ENCODE measurements at places on chromosomes 2 and 18.

GRCh38 chr2:29687121-29687520, 234.3 kb downstream of the ALK start:
- no peak for DNase-seq

GRCh38 chr2:153169609-153170008, 309.0 kb downstream of the RPRM start:
- no peak for DNase-seq

- DNase-seq, result no peak
These were observed 193.1 kb downstream of the ZEB2 start for GRCh38 chr2:144326825-144327224.

GRCh38 chr18:60870261-60871153, 462.7 kb upstream of the CDH20 start:
- no peak for DNase-seq

- DNase-seq, result no peak
These were observed 238.0 kb downstream of the UBE2E3 start for GRCh38 chr2:181218401-181218821.

GRCh38 chr2:7572450-7572849, 655.2 kb downstream of the RNF144A start:
- DNase-seq, result no peak

DNA sequence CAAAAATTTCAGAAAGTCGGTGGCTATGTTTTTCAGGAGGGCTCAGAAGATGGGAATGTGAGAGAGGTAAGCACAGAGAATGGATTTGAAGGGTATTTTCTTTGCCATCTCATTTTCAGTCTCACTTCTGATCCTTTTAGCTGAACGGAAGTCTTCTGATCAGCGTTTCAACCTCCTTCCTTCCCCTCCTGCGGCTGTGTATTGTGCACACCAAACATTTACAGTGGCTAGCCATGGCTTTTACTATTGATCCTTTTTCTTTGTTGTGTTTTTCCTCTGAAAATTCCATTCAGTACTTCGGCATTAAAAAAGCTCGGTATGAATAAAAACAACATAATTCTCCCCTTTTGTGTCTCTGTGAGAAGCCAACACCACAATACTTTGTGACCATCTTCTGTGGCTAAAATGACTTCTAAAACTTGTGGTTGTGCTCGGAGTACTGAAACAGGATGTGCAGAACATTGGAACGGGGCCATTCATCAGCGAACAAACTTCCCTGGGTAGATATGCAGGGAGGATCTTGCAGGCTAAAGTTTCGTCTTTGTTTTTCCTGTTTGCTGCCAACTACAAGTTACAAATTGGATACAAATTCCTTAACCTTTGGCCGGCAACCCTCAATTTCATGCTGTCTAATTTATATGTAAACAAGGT, 260.8 kb upstream of the FAM98A start:
- DNase-seq, result no peak

GRCh38 chr2:84906108-84906899, 848 bp downstream of the TMSB10 start:
- DNase-seq, result peak; percentile 39

DNA sequence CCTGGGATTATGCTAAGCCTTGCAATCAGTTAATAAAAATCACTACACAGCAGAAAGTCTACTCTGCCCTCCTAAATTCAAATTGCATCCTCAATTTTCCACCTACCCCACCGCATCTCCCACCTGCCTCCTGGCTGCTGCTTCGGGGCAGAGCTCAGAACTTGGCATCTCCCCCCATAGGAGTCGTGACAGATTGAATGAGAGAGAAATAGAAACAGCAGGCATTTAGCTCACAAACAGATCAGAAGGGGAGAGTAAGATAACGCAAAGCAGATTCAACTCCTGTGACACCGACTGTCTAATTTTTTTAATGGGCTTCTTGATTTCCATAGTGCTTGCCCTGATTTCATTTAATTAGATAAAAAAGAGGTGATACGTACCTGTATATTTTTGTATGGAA, 24.7 kb upstream of the LRRC30 start:
- DNase-seq, result no peak

DNA sequence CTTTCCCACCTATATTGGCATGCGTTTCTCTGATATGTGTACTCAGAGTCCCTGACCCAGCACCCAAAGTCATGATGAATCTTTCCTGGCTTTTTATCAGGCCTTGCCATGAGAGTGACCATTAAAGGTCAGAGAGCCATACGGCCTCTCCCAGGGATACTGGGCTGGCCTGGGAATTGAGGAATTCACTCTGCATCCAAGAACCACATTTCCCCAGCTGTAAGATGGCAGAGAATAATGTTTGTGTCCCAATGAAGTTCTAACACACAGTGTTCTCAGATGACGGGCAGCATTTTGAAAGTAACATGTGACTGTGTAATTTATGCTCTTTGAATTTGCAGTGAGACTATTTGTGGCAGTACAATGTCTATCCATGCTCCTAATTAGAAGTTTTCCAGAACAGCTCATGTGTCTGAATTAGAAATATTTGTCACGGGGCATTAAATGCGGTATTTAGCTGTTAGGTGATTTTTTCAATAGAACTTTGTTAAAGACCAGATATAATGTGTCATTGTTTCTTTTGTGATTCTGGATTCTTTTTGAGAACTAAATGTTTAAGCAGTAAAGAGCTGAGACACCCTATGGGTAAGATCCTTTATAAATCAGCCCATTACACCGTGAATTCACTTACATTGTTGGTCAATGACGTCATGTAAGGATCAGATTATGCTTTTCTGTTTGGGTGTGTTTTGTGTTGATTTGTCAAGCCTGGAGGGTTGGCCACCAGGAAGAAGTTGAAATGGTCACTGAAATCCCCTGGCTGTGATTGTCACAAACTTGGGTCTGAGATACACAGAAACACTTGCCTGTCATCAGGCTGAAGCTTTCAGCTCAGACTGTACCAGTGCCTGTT, 7.3 kb upstream of the SLC3A1 start:
- no peak for DNase-seq

DNA sequence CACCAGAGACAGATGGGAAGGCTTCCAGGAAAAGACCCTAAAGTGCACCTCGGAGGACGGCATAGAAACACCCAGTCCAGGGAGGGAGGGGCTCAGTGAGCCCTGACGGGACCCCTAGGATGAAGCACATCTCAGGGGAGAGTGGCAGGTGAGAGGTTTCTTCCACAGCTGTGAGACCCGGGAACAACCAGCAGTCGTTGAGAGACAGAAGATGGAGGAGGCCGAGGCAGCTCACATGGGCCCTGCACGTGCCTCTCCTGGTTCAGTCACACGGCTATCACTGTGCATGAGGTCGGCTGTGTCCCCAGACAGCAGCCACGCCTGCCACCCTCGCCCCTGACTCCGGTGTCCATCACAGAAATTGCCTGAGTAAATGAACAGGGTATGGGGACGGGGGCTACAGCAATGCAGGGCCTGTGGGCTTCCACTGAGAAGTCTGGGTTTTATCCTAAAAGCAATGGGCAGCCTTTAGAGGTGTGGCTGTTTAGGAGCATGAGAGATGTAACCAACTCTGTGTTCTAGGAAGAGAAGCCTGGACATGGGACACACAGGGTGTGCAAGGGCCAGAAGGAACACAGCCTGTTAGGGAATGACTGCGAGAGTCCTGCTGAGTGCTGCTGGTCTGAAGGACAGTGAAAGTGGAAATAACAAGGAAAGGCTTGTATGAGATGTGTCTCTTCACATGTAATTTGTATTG, 102.0 kb downstream of the TMEM18 start:
- no peak for DNase-seq

DNA sequence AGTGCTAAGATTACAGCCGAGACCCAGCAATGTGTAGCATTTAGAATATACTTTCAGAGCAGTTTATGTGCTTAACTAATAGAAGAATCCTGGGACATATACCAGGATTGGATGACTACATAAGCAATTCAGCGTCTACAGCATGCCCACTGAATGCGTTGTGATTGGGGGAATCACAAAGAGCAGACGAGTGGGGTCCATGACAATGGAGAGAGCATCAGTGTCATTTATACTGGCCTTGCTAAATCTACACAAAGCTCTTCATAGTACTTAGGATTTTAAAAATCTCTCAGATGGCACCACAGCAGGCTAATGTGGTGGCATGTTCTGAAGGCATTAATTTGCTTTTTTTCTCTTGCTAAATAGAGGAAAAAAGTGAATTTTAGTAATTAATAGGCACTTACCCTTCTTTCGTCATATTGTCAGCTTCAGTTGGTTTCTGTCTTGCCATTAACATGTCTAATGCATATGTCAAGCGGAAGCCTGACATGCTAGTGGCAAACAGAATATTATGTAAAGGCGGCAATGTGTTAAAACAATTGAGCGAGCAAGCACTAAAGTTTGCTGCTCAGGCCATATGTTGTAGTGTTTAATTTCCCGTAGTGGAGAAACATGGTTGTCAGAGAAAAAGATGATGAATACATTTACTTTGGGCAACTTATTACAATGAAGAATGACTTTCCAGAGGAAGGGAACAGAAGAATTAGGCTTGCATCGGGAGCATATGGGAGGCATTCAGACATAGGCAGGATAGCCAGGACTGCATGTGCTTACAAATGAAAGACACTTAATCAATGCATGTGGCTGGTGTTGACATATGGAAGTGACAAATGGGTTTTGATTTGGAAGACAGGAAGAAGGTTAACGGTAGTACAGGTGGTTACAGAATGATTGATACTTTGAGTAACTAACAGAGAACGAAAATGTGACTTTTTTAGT, 145.2 kb downstream of the ICOS start:
- DNase-seq, result no peak

Data from OCI-M1 (cell line).